ENCODE measurements at places on chromosomes 1 and 21.
A peak's percentile ranks its signal among the peaks of the same experiment; 100 is the strongest.

DNA sequence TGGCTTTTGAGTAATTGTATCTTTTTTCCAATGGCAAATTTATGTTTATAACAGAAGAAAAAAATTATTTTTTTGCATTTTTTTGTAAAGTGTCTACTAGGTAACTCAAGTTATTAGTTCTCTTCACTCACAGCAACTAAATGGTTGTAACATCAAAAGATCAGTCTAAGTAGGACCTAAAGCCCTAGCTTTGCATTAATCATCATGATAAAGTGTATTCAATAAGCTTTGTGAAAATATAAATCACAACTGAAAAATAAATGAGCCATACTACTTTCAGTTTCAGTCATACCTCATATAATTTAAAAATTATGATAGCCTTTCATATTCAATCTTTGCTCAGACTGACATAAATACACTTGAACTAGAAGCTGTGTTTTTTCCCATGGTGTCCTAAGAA lies 6.9 kb downstream of the TAF5L start:
- no peak for DNase-seq

- no peak for DNase-seq
Measured at GRCh38 chr1:169894424-169895145, 889 bp upstream of the SCYL3 start.

GRCh38 chr1:55928576-55928975 lies 650.8 kb downstream of the PLPP3 start:
- DNase-seq, result no peak

GRCh38 chr1:64107118-64107519 lies 96.3 kb upstream of the UBE2U start:
- DNase-seq, result no peak

- DNase-seq, result no peak
Measured at GRCh38 chr1:246160905-246161304, 346.2 kb downstream of the SMYD3 start.

DNA sequence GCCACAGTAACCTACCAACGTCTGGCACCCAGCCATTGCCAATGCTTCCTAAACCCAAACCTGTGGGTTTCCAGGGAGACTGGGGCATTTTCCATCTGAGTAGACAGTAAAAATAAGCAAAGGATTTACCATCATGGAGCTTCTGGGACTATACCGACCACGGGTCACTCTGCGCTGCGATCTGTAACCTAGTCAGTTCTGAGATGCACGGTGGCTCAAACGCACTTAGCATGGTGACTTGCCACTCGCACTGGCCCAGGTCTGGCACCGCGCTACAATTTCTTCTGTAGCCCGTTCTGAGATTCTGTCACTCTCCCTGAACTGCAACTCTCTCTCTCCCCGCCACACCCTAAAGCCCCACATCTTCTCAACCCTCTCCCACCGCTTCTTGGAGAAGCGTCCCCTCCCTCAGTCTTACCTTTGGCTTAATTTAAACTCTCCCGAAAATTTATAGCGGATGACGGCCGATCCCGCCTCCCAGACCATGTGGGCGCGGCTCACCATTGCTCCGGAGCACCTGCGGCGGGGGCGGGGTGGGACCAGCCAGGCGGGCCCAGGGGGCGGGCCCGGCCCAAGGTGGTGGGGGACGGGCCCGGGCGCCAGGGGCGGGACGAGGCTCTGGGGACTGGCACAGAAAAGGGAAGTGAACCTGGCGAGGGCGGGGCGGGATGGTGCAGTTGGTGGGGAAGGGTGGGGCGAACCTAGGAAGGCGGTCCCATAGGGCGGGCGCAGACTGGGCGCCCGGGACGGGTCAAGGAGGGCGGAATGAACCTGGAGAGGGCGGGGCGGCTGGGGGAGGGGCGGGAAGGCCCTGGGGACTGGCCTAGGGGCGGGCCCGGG lies 493 bp upstream of the MAP3K21 start:
- DNase-seq, result peak; percentile 96

GRCh38 chr1:51542158-51542953 lies 23.3 kb upstream of the EPS15 start:
- DNase-seq, result no peak

DNA sequence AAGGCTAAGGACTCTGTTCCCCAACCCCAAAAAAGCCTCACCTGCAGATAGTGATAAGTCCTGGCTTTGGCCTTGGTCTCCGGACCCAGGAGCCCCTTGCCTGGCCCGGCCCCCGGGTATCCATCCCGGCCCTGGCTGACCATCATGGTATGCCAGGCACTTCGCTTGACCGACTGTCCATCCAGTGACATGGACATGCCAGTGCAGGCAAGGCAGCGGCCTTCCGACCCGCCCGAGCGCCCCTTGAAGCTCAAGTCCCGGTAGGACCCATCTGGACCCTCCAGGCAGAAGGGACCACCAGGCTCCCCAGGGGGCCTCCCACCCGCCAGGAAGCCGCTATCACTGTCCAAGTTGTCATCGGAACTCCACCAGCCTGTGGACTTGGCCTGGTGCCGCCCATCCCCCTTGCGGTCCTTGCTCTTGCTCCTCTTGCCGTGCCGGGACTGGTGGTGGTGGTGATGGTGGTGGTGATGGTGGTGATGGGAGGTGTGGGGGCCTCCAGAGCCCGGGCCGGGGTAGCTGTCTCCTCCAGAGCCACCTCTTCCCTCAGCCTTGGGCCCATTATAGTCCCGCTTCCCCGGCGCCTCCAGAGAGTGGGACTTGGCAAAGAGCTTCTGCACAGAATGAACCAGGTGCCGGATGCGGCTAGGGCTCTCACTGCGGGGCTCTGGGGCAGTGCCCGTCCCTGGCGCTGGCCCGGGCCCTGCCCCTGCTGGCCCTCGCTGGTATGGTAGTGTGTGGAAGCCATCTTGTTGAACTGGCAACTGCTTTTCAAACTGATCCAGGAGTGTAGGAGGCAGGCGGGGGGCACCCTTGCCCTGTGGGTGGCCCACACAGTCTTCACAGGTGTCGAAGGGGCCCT lies 25.0 kb downstream of the DLGAP3 start:
- no peak for DNase-seq

DNA sequence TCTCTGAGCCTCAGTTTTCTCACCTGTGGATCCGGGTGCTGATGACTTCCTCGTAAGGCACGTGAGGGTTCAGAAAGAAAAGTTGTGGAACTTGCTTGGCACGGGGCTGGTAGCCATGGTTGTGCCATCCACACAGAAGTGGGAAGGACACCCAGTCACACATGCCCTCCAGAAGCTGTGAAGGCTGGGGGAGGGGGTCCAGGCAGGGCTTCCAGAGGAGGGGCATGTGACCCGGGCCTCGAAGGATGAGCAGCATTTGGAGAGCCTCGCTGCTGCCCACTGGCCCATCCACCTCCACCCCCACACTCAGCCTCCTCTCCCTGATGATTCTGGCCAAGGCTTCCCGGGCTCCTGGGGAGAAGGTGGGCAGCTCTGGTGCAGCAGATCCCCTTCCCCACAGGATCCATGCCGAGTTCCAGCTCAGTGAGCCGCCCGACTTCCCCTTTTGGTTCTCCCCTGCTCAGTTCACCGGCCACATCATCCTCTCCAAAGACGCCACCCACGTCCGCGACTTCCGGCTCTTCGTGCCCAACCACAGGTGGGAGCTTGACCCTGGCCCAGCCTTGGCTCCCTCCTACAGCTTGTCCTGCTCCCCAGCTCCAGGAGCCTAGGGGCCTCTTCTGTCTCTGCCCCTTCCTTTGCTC lies 9.4 kb downstream of the SELENON start:
- no peak for DNase-seq

DNA sequence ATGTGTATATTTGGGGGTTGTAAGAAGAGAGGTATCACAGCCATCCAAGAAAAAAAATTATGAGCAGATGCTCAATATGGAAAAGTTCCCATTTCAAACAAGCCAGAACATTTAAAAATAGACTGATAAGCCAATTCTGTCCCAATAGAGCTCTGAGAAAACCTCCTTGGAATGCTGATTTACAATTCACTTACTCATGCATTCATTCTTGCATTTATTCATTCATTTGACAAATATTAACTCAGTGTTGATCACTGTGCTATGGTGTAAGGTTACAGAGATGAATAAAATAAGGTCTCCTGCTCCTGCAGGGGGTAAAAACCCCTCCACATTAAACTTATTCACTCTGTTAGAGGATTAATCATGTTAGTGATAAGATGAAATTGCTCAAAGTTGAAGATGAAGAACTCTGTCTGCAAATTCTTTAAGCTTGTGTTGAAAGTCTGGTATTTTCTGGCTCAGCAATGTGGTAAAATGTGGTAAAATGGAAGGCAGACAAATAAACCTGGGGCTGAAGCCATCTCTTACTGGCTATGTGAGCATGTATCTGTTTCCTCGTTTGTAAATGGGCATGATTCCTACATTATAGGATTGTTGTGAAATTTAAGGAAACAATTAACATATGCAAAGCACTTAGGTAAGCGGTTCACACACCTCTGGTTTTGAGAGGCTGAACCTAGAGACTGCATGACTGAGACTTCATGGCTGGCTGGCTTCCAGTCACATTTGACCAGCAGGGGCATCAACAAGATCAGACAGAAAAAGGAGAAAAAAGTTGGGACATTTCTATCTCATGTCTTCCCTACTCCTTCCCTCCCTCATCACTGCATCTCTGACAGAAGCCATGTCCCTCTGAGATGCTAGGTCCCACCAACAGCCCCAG lies 45.0 kb upstream of the DAB1 start:
- no peak for DNase-seq

Data from CD4-positive, alpha-beta T cell treated with Interleukin-6 at 100 ng/mL for 8 hours (primary cell).